ENCODE measurements at places on chromosomes 4 and X. TPM values are rescaled to one million over a fixed set of nuclear protein-coding genes. Genes with fewer than 3 reads are reported as not detected.

GRCh38 chrX:38988301-38988700 lies 187.0 kb downstream of the MID1IP1 start:
- DNase-seq = no peak

- no peak for DNase-seq
Measured at GRCh38 chrX:41720125-41720779, 3.7 kb upstream of the GPR82 start.

DNA sequence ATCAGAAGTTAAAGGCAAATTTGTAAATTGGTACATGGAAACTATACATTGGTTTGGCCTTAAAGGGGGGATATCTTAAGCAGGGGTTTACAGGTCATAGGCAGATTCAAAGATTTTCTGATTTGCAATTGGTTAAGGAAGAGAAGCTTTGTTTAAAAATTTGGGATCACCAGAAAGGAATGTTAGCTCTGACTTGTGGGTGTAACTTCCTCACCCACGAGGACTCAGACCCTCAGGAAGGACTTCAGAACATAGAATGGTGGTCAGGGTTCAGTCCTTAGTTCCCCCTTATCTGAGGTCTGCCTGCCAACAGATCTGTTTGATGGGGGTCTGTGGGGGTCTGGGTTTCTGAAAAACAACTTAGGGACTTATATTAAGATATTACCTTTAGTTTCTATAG lies 427.4 kb upstream of the DIPK2B start:
- DNase-seq = no peak

- no peak for DNase-seq
Measured at GRCh38 chr4:184364100-184364921, 110.0 kb downstream of the IRF2 start.

DNA sequence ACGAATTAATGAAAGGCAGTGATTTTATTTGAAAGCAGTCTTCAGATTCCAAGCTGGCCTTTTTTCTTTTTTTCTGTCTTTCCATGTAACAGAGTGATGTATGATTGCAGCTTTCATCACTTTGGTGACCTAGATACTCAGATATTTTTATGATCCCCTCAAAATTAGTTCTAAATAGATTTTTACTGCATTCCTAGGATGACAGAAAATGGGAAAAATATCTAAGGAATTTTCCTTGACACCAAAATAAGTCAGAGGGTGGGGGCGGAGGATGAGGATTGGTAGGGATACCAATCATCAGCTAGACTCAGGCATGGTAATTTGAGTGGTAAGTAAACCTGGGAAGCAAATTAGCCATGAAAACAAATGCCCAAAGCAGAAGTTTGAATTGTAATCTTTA lies 11.9 kb upstream of the HMGB2 start:
- DNase-seq = no peak

DNA sequence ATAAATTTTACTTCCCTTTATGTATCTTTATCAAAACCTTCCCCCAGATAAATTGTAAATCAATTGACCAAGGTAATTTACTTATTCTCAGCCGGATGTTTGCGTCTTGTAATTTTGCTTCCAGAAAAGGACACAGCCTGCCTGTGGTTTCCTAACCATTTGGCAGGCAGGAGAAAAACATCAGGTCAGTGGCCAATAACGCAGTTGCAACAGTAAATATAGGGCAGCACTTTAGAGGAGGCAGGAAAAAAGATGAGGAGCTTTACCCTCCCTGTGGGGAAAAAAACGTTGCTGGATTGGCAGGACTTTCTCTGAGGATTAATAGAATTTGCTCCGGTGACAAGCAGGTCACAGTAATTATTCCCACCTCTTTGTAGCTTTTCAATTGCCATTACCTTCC lies 2618.1 kb downstream of the ARAP2 start:
- DNase-seq = no peak

DNA sequence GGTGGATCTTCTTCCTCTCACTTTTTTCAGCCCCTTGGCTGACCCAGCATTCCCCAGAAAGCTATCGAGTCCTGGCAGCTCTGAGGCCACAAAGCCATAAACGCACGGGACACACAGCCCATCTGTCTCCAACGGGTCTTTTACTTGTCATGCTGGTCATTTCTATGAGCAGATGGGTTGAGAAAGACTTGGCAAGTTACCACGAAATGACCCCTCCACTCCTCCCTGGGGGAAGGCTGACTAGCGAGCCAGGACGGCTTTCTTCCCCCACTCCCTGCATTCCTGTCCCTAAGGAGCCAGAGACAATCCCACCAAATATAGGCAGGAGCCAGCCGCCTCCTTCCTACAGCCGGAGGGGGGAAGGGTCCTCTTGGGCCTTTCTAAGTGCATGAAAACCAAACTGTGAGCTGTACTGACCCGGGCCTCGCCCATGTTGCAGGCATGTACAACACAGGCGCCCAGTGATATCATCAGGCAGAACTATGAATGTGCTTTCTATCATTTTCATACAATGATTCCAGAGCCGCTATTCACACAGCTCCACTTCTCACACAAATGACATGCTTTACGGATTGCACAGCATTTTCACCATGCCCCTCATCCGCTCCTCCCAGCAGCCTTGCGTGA lies 28.6 kb downstream of the AFAP1 start:
- no peak for DNase-seq

GRCh38 chrX:2696698-2697215 lies 5.7 kb downstream of the CD99 start:
- no peak for DNase-seq

GRCh38 chr4:19368800-19369199 lies 882.9 kb upstream of the SLIT2 start:
- no peak for DNase-seq

DNA sequence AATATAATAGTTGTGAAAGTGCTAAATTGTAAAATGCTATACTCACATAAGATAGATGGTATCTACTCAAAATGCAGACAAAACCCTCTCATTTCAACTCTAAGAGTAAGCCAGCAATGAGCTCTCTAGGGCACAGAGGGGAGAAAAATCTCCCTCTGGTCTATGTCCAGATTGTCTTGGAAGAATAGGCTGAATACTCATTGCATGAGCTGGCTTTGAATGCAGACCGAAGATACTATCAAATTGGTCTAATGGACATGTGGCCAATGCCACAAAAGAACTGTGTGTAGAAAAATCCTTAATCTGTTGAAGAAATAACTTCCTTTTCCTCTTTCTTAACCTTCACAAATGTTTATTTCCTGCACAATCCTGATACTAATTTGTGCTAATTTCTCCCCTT lies 3.5 kb downstream of the ZXDA start:
- DNase-seq = no peak

DNA sequence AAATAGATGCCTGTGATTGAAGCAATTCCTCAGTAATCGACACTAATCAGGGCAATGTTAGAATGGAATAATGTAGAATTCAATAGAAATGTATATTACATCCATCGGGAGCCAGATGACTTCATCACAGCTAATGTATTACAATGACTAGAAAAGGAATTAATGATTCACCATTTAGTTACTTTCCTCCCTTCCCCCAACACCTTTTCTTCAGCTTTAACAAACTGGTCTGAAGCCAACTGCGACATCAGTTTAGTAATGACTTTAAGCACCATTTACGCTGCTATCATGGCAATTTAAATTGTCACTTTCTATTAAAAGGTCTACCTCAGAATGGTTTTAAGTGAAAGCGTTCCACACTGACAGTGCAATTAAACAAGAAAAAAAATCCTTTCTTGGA lies 45.1 kb downstream of the SUPT20HL2 start:
- DNase-seq = no peak

GRCh38 chr4:57018980-57019379 lies 40.3 kb downstream of the POLR2B start:
- no peak for DNase-seq

DNA sequence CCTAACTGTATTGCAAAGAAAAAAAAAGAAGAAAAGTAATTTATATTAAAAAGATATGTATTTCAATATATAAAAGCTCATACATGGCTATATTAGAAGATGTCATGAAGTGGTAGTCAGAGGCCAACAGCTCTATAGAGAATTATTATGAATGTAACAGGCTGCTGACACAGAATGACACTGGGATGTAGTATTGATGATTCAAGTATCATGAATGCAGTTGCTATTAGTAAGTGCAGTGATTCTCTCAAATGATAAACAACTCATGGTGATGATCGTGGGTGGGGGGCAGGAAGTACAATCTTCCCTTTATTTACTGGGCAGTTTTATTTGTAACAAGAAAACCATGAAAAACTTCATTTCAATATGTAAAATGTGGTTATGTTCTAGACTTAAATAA lies 124.6 kb downstream of the COL4A6 start:
- DNase-seq = no peak

- DNase-seq = no peak
Measured at GRCh38 chr4:173924561-173924960, 358.9 kb downstream of the FBXO8 start.

The SLC34A2 gene
- total RNA-seq = under 0.01 TPM

The L1CAM gene
- 101 TPM for total RNA-seq

The CORIN gene
- 0.82 TPM for total RNA-seq

The PRR32 gene
- total RNA-seq = not detected

The MAGEA1 gene
- total RNA-seq = not detected

The RASGEF1B gene
- 48.1 TPM for total RNA-seq

The HSFX3 gene
- not detected for total RNA-seq
